ENCODE measurements at places on chromosomes 16 and 17.

DNA sequence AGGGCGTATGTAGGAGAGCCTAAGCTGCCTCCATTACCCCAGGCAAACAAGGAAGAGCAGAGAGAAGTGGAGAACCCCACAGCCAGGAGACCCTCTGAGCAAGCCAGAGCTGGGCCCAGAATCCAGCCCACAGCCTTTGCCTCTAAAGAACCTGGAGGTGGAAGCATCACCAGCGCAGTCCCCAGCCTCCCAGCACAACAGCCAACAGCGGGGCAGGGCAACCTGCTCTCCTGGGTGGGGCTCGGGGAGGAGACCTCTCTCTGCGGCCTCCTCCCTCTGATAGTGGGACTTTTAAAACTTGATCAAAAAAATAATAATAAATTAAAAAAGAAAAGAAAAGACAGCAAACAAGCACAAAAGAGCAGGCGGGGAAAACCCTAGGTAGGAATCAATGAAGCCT is 45.9 kb downstream of the AXIN2 start:
- no peak for DNase-seq

DNA sequence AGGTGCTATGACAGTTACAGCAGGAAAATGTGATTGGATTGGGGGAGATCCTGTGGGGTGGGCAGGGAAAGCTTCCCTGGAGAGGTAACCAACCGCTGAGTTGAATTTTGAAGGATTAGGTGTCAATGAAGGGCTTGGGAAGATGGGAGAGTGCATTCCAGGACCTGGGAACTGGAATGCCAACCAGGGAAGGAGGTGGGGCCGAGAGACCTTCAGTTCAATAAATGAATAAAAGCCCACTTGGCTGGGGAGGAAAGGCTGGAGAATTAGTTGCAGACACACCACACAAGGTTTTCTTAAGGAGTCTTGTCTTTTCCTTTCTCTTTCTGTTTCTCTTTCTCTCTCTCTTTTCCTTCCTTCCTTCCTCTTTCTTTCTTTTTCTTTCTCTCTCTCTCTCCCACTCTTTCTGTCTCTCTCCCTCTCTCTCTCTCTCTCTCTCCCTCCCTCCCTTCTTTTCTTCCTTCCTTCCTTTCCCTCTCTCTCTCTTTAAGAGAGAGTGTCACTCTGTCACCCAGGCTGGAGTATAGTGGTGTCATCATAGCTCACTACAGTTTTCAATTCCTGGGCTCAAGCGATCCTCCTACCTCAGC is 3.3 kb downstream of the USP43 start:
- DNase-seq = no peak

DNA sequence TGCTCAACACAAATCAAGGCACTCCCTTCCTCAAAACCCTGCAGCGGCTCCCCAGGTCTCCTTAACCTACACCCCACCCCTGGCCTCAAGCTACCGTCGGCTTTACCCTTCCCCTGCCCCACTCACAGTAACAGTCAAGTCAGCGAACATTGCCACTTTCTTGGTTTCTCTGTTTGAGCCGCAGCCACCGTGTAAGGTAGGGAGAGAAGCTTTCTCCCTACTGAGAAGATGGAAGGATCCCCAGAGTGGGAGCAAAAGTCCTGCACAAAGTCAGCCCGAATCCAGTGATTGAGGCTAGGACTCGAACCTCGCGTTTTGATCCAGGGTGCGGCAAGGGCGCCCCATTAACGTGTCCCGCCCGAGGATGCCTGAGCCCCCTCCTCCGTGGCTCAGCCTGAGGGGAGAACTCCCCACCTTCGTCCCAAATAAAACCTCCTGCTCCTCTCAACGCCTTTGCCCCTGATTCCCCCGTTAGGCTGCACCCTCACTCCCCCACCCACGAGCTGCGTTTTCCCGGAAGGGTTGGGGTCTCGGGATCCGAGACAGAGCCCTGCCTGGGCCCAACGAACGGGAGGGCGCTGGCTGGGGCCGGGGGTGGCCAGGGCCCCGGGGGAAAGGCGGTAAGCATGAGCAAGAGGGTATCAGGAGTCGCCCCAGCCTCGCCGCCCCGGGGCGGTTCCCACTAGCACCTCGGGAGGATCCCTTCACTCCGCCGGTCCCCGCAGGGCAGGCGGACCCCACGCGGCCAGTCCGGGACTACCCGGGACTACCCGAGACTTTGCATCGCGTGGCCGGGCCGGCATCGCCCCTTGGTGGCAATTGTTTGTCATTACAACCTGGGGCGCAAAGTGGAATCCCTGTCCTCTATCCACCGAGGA is 9.9 kb upstream of the NAGS start:
- DNase-seq = peak; percentile 47

DNA sequence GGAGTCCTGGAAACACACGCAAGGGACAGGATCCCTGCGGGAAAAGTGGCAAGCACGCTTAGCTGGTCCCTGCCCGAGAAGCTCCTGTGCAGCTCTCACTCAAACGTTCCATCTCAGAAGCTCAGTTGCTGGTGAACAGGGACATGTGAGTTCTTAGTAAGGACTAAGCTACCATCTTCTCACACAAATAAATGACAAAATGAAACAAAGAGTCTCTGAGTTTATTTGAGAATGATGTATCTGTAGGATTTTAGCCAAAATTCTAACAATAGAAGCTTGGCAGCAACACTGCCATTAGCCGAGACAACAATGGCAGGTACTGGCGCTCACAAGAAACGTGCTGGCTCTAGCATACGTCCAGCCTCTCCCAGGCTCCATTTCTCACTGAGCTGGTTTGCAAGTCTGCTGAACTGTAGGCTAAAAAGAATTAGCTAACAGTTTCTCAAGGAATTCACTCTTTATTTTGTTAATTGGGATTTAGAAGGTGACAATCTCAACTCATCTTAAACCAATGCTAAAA is 90.2 kb downstream of the VPS53 start:
- no peak for DNase-seq

- no peak for DNase-seq
These were observed 19.5 kb downstream of the LYRM1 start for GRCh38 chr16:20920091-20920490.

- DNase-seq = no peak
These were observed 22.4 kb downstream of the SOX9 start for GRCh38 chr17:72143245-72143644.

GRCh38 chr16:11315510-11315909 is 29.7 kb upstream of the RMI2 start:
- DNase-seq = no peak

DNA sequence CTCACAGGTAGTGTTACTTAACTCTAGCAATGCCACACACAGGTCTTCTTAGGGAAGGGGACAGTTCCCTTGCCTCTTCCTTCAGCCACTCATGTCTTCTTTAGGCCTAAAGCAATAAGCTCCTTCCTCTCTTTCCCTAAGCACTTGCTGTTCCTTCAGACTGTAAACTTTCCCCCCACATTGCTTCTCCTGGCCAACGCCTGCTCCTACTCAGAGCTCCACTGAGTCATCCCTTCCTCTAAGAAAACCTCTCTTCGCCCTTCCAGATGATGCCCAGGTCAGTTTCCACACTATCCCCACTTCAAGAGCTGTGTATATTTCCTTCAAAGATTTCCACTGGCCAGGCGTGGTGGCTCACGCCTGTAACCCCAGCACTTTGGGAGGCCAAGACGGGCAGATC is 12.5 kb upstream of the EPOP start:
- peak; percentile 19 for DNase-seq

DNA sequence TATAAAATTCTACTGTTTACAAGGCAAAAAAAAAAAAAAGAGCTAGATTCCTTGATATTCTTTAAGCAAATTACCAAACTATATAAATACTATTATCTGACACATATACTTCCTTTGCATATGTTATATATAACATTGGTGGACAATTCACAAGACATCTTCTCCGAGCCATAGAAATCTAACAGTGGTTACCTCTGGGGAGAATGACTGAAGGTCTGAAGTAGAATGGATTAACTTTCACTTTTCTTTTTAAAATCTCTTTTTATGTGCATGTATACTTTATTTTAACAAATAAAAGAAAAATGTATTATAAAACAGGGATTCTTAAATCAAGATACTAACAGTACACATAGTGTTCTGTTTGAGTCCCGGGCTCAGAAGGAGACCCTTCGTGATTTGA is 131.0 kb downstream of the MRTFB start:
- DNase-seq = no peak

GRCh38 chr17:37770631-37771518 is 26.0 kb upstream of the HNF1B start:
- DNase-seq = peak; percentile 63

DNA sequence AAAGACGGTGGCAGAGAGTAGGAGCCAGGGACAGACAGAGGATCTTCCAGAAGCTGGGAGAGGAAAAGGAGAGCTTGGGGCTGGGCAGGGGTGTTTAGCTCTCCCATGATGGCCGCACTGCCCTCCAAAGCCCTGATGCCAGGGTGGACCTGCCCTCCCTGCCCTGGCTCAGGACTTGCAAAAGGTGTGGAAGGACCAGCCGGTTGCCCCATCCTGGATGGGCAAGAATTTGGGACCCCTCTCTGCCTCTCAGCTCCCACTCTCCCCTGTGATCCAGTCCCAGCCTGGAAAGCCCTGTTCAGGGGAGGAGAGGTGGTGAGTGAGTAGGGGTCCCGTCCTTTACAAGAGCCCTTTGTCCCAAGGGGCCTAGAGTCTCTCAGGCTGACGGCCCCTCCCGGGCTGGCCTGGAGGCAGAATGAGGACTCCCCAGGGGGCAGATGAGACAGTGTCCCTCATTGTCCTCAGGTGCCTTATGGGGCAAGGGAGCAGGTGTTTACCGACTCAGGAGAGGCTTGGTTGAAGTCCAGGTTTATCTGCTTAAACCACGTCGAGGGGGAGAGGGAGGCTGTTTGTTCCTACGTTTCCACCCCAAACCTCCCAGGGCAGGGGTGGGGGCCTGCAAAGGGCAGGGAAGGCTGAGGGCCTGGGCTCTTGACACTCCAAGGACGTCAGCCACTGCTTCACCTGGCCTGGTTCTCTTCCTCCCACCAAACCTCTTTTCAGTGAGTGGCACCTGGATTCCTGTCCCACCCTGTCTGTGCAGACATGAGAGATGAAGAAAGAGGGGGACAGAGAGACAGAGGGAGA is 19.3 kb upstream of the ITGA3 start:
- no peak for DNase-seq

DNA sequence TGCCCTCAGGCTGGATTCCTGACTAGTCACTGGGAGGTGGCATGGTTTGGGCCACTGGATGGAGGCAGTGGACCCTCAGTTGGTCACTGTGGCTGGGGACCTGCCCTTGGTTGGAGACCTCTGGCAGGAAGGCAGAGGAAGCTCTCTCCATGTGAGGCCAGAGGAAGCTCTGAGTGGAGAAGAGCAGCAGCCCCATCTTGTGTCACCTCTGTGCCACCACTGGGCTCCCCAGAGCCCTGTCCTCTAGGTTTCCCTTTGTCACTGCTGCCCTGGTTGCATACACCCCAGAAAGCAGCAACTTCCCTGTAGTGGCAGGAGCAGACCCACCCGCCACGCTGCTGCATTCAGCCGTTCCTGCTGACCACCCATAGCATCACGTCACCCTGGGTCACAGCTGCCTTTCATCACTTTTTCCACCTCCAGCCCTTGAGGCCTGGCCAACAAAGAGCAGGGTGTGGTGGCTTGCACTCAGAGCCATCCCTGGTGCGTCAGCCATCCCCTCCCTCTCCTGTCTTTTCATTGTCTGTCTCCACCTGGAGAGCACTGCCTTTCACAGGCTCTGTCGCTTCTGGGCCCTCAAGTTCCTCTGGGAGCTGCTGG is 11.9 kb downstream of the CTRL start:
- no peak for DNase-seq

GRCh38 chr16:15932939-15933338 is 16.5 kb upstream of the ABCC1 start:
- no peak for DNase-seq

DNA sequence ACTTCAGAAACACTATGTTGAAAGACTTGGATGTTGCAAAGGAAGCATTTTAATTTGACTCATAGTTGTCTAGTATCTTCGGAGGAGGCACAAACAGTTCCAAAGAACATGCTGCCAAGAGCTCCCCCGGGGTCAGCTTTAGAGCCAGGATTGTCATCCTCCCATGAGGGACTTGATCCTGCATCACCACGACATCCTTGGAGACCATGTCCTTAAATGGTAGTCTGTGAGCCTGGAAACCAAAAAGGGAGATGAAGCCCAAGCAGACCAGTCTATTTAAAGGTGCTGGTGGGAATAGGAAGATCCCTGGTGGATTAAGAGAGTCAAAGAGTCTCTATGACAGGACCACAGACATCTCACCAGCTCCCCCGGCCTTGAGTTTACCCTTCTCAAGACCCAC is 33.3 kb upstream of the DYNLRB2 start:
- no peak for DNase-seq

GRCh38 chr17:15404106-15405057 is 63.0 kb upstream of the TEKT3 start:
- DNase-seq = peak; percentile 39

GRCh38 chr16:69003500-69003899 is 102.0 kb upstream of the HAS3 start:
- DNase-seq = no peak

- DNase-seq = no peak
These were observed 439 bp downstream of the TRIM25 start for GRCh38 chr17:56913353-56913866.

DNA sequence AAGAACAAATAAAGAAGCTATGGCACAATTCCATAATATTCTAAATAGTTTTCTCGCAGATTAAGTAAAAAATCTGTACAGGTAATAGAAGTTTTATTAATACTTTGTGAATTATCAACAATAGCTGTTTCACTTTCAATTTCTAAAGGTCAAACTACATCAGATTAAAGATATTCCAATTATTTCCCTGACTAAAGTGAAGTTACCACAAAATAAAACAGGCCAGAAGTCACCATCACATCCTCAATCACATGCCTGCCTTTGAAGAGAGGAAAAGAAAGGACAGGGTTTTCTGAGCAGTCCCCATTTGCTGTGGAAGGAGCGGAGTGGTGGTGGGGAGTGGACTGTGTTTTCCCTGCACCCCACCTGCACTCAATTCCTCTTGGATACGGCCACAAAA is 11.1 kb downstream of the ITFG1 start:
- DNase-seq = no peak

GRCh38 chr17:37702598-37702997 is 42.3 kb downstream of the HNF1B start:
- peak; percentile 87 for DNase-seq

- no peak for DNase-seq
These were observed 561 bp upstream of the HERPUD1 start for GRCh38 chr16:56931271-56931891.

DNA sequence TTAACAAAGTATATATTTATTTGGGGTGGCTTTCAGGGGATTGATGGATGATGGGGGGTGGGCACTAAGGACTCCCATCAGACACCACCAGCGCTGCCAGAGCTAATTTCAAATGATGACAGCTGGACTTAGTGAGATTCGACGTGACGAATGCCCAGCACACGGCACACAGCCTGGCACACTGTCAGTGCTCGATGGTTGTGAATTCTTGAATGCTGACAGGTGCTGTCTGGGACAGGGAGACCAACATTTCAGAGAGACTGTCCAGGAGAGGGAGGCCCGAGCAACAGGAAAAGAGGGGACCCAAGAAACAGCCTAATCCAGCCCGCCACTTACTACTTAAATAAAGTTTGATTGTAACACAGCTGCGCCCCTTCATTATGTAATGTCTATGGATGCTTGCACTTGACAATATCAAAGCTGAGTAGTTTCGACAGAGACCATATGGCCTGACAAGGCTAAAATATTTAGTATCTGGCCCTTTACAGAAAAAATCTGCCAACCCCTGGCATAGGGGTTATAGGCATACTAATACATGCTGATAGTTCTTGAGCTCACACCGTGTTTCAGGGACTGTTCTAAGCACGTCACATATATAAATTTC is 6.2 kb upstream of the MPRIP start:
- no peak for DNase-seq

- peak; percentile 47 for DNase-seq
These were observed 7.9 kb upstream of the SOST start for GRCh38 chr17:43766413-43767052.

GRCh38 chr16:70789595-70790447 is 11.1 kb downstream of the VAC14 start:
- no peak for DNase-seq

- peak; percentile 82 for DNase-seq
These were observed 17.8 kb downstream of the SAP30BP start for GRCh38 chr17:75684924-75685323.

All from AG10803 (cell line).